DMS79 (cell line): ENCODE measurements at places on chromosomes 3 and 15.

GRCh38 chr3:25711090-25711489 lies 46.4 kb upstream of the TOP2B start:
- DNase-seq, result no peak

GRCh38 chr3:5644773-5645670 lies 457.5 kb downstream of the EDEM1 start:
- no peak for DNase-seq

DNA sequence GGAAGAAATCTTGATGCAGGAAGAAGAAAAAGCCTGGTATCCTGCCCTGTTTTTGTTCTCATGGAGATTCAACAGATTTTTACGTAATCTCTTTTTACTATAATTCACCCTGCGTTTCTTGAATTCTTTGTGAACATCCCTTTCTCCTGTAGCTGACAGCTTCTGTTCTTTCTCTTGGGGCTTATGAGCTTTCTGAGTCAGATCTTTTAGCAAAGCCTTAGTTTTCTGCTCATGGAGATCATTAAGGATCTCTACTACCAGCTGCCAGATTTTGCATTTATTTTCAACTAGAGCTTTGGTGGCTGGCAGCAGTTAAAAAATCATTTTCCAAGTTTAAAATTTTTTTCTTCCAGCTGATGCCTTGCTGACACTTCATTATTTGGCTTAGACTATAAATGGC lies 51.6 kb downstream of the MOBP start:
- DNase-seq, result no peak

DNA sequence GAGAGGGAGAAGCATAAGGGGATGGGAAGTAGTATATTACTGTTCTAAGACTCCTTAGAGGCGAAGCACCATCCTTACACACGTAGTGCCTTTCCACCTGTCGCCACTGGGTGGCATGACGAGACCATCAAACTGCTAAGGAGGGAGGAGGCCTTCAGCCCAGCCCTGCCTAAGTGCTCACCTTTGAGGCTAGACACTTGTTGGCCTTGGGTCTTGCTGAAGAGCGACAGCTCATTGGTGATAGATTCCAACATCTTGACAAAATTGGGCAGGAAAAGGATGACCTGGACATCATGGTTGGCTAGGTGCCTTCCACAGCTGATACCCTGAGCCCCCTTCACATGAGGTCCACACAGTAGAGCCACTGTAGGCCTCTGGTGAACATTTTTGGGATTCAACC lies 19.6 kb downstream of the CLK3 start:
- DNase-seq, result no peak

DNA sequence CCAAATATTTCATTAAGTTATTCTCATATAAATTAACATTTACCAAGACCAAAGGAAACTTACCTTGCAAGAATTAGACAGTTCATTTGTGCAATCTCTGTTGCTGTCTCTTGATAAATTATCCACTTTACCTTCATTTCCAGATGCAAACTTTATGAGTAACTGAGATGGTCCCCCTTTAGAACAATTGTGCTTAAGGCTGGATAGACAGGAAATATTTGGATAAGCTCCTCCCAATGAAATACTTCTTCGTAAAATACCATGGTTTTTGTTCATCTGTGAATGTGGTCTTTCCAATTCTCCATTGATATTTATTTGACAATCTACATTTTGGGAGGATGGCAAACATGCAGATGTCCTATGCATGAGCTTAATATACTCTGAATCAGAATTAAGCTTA lies 78.2 kb downstream of the NEDD4 start:
- no peak for DNase-seq

DNA sequence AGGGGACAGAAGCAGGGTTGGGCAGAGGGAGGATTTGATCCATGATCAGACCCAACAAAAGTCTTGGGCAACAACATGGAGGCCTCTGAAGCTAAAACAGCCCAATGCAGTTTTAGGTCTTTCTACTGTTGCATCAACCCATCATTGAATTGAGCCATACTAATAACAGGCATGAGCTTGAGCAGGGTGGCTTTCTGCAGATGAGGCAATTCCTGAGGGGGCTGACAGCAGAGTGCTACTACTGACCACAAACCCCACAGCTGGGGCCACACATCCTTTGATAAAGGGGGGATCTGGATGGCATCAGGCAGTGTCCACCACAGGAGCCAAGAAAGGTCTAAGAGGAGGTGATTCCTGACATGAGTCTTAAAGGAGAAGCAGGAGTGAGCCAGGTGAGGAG lies 517.0 kb upstream of the PPP2R3A start:
- DNase-seq, result no peak

GRCh38 chr3:182490596-182491491 lies 302.5 kb upstream of the ATP11B start:
- DNase-seq, result peak; percentile 94

DNA sequence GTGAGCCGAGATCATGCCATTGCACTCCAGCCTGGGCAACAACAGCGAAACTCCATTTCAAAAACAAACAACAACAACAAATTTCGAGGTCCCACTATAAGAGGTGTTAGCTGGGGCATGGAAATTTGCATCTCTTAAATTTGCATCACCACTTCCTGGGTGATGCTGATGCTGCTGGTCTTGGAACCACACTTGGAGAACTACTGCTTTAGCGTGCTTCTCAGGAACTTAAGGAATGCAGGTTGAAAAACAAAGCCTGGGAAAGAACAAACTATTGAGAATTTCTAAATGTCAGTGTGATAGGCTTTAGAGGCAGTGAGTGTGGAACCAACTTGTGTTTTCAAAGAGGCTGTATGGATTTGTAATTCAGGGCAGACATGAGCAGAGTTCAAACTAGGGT lies 858.4 kb upstream of the ARPP21 start:
- no peak for DNase-seq

GRCh38 chr3:187319699-187320302 lies 28.3 kb upstream of the MASP1 start:
- peak; percentile 18 for DNase-seq
